ENCODE measurements at places on chromosomes 1 and 21.

DNA sequence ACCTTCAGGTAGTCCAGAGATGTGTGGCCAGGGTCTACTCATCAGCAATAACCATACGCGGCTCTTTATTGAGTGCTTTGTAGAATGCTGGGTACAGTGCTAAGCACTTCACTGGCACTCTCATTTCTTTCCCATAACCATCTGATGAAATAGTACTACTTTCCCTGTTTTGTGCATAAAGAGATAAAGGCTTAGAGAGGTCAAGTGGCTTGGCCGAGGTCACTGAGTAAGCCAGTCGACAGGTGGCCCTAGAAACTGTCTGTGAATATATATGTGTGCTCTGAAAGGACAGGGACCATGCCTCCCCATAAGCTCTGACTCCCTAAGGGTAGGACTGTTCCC is 52.8 kb downstream of the NENF start:
- DNase-seq, result no peak

DNA sequence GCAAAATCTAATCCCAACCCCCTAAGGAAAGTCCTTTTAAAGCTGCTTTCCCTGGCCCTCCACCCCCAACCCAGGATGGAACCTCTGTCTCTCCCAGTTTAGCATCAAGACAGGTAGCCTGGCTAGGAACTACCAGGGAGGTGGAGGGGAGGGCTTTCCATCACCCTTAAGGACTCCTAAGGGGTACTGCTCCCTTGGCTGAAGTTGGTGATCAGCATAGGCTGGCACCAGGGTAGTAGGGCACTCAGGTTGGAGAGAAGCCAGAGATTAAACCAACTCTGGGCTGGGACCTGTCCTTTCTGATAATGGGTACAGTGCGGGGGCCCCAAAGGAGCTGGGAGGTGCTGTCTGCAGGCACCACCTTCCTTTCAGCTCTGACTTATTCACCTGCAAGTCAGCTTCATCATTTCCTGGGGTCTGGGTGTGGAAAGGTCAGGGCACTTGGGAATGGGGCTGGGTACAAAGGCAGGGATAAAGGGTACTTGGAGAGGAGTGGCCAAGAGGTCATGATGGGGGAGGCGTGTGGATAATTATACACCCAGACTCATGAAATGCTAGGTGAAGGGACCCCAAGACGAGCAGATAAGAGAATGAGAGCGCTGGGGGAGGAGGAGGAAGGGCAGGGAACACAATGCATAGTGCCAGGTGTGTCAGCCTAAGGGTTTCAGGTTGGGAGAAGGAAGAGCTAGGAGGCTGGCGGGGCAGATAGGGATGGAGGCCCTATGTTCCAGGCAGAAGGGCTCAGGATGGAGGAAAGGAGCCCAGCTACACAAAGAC is 1.2 kb downstream of the ARHGEF2 start:
- DNase-seq, result no peak

- no peak for DNase-seq
Observed at GRCh38 chr1:199010492-199010891, 371.7 kb downstream of the PTPRC start.

GRCh38 chr1:203555076-203555475 is 61.1 kb downstream of the OPTC start:
- no peak for DNase-seq

- no peak for DNase-seq
Observed at GRCh38 chr1:11354893-11355553, 82.0 kb downstream of the UBIAD1 start.

DNA sequence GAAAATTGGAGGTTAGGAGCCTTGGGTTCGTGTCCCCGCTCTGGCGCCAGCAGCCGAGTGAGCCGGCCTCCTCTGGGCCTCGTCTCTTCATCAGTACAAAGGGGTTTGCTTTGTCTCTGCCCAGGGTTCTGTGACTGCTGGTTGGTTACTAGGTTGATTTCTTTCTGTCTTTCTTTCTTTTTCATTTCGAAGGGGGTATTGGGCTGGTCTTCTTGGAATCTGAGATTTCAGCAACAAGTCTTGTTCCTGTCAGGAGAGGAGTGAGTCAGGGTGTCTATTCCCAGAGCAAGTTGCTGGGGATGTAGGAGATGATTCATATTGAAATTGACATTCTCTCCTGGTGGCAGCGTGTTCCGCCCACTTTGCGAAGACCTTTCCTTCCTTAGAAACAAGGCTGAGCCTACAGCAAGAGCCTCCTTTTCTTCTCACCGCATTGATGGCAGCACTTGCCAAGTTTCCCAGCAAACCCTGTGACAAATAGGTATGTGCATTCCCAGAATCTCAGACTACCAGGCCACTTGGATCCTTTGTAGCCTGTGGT is 79.2 kb downstream of the MAN1C1 start:
- DNase-seq, result peak; percentile 74

DNA sequence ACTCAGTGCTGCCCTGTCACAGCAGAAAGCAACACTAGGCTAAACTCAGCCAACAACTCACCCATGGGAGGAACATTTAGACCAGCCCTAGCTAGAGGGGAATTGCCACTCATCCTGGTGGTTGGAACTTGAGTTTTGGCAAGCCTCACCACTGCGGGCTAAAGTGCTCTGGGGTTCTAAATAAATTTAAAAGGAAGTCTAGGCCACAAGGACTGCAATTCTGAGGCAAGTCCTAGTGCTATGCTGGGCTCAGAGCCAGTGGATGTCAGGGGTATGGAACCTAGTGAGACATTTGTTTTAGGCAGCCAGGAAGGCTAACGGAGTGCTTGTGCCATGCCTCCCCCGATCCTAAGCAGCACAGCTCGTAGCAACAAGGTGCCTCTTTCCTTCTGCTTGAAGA is 78.0 kb downstream of the RGS13 start:
- DNase-seq, result no peak

GRCh38 chr1:26747048-26747447 is 40.7 kb upstream of the PIGV start:
- no peak for DNase-seq

- no peak for DNase-seq
Observed at GRCh38 chr1:29416267-29417146, 180.2 kb downstream of the PTPRU start.

DNA sequence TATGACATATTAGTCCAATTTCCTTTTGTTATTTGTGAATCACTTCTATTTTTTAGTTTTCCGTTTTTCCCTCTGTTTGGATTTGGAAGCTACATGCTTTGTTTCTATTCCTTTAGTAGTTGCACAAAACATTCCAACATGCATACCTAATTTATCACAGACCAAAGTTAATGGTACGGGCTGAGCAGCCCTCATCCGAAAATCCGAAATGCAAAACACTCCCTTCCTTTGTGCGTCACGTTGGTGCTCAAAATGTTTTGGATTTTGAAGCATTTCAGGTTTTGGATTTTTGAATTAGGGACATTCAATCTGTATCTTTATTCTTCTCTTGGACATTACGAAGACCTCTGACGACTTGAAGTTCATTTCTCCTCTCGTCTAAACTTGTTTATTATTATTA is 124.8 kb downstream of the PCNX2 start:
- DNase-seq, result no peak

DNA sequence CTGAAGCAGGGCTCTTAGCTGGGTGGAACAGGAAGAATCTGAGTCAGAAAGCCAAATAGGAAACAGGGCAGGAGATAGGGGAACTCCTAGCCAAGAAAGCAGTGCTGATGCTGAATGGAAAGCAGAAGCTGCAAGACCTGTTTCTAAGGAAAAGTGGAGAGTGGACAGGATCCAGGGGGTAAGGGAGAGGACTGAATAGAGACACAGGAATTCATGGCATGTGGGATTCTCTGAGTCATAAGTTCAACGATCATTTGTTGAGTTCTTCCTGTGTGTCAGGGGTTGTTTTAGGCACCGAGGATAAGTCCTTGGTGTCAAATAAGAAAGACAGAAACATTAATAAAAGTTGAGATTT is 153.8 kb upstream of the FGGY start:
- no peak for DNase-seq

DNA sequence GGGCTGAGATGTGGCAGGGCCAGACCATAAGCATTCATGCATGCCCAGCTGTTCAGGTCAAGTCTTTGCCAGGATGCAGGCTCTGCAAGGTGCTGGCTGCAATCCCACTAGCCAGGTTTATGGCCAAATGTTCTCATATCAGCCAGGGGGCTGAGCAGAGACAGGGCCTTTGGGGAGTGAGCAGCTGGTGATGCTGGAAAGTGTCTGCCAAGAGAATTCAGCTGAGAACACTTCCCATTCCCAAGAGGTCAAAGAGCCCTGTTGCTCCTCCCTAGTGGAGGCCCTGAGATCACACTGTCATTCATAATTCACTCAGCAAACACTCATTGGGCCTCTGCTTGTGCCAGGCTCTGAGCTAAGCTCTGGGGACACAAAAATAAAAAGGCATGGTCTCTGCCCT is 150.3 kb downstream of the DMRTA2 start:
- DNase-seq, result no peak

GRCh38 chr1:21332554-21333311 is 42.5 kb upstream of the ECE1 start:
- no peak for DNase-seq

GRCh38 chr1:39441797-39442196 is 49.6 kb upstream of the BMP8A start:
- no peak for DNase-seq

GRCh38 chr21:25742900-25743299 is 8.1 kb downstream of the GABPA start:
- DNase-seq, result no peak

GRCh38 chr1:98920441-98921110 is 84.1 kb downstream of the PLPPR5 start:
- DNase-seq, result no peak

- DNase-seq, result no peak
Observed at GRCh38 chr1:164713456-164714207, 154.6 kb downstream of the PBX1 start.

DNA sequence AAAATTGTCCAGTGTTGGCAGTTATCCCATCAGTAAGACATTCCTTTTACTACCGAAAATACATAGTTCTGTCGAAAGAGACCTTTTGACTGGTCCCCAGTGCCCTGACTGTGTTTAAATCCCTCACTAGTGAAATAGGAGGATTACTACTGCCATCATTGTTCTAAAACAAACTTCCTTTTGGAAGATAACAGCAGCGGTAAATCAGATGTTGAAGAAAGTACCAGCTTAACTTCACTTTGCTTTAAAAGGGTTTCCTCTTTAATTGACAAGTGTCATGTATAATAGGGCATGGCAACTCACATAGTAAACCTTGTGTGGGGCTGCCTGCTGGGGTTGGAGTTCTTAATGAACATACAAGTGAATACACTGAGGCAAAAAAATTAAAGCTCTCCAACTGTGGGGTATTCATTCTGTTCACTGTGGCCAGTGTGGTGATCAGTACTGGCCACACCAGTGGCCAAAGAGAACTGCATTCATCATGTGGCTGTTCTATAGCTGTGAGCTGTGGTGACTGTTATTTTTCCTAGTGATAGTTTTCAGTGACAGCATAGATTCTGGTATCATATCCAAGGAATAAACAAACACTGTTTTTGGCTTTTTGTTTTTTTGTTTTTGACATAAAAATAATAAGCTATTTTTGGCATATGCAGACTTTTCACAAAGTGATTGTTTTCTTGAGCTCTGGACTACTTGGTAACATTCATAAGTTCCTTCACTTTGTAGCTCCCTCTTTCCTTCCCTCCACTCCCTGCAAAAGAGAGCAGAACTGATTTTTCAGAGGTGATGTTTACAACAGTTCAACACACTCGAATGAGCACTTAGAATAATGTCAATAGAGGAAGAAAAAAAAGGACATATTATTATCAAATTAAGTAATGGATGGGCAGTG is 74.5 kb downstream of the NFIA start:
- no peak for DNase-seq

- DNase-seq, result no peak
Observed at GRCh38 chr1:215287362-215287761, 204.8 kb downstream of the KCNK2 start.

DNA sequence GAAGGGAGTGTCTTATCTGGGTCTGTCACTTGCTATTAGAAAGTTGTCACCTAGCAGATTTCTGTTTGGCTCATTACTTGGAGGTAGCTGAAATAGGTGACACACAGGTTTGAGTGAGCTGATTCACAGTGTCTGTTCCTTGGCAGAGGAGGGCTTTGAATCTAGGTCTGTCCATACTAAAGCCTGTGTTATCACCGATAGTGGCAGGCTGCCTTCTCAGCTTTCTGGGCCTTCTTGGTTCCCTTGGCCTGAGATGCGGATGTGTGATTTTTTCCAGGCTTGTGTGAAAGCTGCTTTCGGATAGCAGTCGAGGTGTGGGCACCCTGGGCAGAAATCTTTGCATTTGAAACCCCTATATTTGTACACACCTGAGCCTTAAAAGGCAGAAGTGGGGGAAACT is 73.9 kb downstream of the ACTL8 start:
- DNase-seq, result no peak

All from right atrium auricular region (tissue), 2 donors.